ENCODE measurements at places on chromosomes 7 and 10. TPM values are rescaled to one million over a fixed set of nuclear protein-coding genes. Genes with fewer than 3 reads are reported as not detected.

The C7orf33 gene
- polyA plus RNA-seq: not detected

The HGF gene
- polyA plus RNA-seq: 0.22 TPM

The SPDYE2B gene
- polyA plus RNA-seq: 0.35 TPM

The PTPRZ1 gene
- polyA plus RNA-seq: 89.8 TPM

The GFRA1 gene
- polyA plus RNA-seq: 12.0 TPM

The RUFY2 gene
- polyA plus RNA-seq: 30.8 TPM

The JAKMIP3 gene
- 3.2 TPM for polyA plus RNA-seq

The CFAP70 gene
- 2.9 TPM for polyA plus RNA-seq
